ENCODE measurements at places on chromosomes 16 and 17.

DNA sequence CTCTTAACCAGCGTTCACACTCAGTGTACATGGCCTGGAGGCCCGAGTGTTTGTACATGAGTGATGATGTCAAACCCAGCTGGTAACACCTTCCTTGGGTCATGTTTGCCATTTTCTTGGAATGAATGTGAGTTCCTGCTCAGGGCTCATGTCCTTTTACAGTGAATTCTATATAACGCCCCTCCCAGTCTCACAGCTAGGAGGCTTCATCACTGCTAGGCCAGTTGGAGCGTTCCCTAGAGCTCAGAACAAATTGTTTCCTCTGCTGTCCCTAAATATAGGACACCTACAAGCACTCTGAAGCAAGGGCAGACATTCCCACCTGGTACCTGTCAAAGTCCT lies 5.5 kb downstream of the TIMM22 start:
- H3K4me1 ChIP-seq: no peaks in the 10 kb centered on the region
- no peaks in the 10 kb centered on the region for H3K27me3 ChIP-seq
- DNase-seq: no peak

GRCh38 chr17:273981-274832 lies 78.4 kb downstream of the RPH3AL start:
- no peak overlapping the region for H3K4me3 ChIP-seq
- no peaks in the 10 kb centered on the region for H3K36me3 ChIP-seq
- H3K27ac ChIP-seq: no peak overlapping the region
- no peak for DNase-seq
- no peaks in the 10 kb centered on the region for H3K4me1 ChIP-seq

DNA sequence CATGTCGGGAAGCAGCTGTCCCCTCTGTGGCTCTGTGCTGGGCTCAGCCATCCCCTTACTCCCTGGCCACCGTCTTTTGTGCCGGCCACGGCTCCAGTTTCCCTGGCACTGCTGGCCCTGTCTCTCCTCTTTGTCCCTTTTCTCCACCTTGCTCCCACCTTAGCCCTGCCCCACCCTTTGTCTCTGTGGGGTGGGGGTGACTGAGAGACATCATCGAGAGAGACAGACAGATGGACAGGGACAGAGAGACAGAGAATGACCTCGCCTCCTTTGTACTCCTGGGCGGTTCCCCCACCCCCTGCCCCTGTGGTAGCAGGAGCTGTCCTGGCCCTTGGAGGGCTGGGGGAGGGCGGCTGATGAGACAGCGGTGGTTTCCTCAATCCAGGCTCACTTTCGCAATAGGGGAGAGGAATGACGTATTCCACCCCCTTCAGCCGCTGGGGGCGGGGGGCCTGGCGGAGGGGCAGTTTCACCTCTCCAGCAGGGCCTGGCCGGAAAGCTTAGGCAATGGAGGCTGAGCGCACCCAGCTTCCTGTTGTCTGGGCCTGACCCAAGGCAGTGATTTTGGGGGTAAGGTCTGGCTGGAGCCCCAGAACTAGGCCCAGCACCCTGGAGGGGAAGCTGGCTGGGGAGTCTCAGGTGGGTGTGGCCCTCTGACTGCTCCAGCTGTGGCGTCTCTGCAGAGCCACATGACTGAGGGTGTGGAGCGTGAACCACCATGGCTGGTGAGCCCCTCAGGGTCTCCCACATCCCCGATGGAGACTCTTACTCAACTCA lies 7.3 kb downstream of the FMNL1 start:
- no peaks in the 10 kb centered on the region for H3K27me3 ChIP-seq
- H3K36me3 ChIP-seq: no peaks in the 10 kb centered on the region
- H3K4me1 ChIP-seq: peaks cover 2% of the 10 kb centered on the region
- no peak overlapping the region for H3K27ac ChIP-seq

- H3K27ac ChIP-seq: no peak overlapping the region
- no peaks in the 10 kb centered on the region for H3K4me1 ChIP-seq
- DNase-seq: peak; percentile 67
Observed at GRCh38 chr17:64679710-64680216, 17.7 kb upstream of the SMURF2 start.

DNA sequence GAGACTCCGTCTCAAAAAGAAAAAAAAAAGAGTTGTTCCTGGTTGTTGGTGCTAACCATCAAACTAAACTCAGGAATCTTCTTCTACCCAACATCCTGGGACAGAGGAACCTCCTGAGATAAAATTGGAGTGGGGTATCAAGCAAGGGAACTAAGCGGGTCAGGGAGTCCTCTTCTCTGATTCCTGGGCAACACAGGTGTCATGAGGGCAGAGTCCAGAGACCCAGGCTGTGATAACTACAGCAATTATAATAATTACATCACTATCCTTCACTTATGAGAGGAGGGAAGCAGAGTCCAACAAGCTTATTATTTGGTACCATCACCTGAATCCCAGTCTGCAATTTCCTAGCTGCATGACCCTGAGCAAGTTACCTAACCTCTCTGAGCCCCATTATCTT lies 8.1 kb downstream of the C17orf50 start:
- no peaks in the 10 kb centered on the region for H3K4me1 ChIP-seq
- DNase-seq: no peak
- no peaks in the 10 kb centered on the region for H3K27me3 ChIP-seq

GRCh38 chr17:57679906-57680695 lies 65.0 kb downstream of the CCDC182 start:
- no peaks in the 10 kb centered on the region for H3K27me3 ChIP-seq
- H3K36me3 ChIP-seq: no peaks in the 10 kb centered on the region
- no peak for DNase-seq
- no peak overlapping the region for H3K4me3 ChIP-seq
- no peak overlapping the region for H3K27ac ChIP-seq

- no peak overlapping the region for H3K27ac ChIP-seq
- no peak overlapping the region for H3K4me3 ChIP-seq
- H3K36me3 ChIP-seq: peaks cover 9% of the 10 kb centered on the region
- no peaks in the 10 kb centered on the region for H3K4me1 ChIP-seq
- DNase-seq: no peak
Observed at GRCh38 chr17:18974407-18975149, 22.6 kb downstream of the SLC5A10 start.

DNA sequence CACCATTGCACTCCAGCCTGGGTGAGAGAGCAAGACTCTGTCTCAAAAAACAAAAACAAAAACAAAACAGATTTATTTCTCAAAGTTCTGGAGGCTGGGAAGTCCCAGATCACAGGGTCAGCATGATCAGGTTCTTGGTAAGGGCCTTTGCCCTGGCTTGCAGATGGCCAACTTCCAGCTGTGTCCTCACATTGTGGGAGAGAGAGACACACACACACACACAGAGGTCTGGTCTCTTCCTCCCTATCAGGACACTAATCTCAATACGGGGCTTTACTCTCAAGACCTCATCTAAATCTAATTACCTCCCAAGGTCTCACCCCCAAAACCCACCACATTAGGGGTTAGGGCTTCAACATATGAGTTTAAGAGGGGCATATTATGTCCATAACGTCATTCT lies 26.4 kb upstream of the TAOK1 start:
- H3K36me3 ChIP-seq: no peaks in the 10 kb centered on the region
- no peak for DNase-seq
- H3K27me3 ChIP-seq: no peaks in the 10 kb centered on the region
- no peak overlapping the region for H3K27ac ChIP-seq
- no peaks in the 10 kb centered on the region for H3K4me1 ChIP-seq

GRCh38 chr17:41624208-41625101 lies at the start of gene KRT17:
Gene KRT17 (minus strand): TSS chr17:41624575. CDS start chr17:41624509, 66 bp downstream.
- no peak within 1 kb of the TSS for H3K4me3 ChIP-seq
- DNase-seq: peak; percentile 36
- no peaks in the 10 kb centered on the region for H3K4me1 ChIP-seq
- H3K27me3 ChIP-seq: no peaks in the 10 kb centered on the region
- H3K36me3 ChIP-seq: no peaks in the 10 kb centered on the region

GRCh38 chr17:65047941-65048340 lies 8.6 kb downstream of the GNA13 start:
- no peaks in the 10 kb centered on the region for H3K36me3 ChIP-seq
- H3K4me1 ChIP-seq: no peaks in the 10 kb centered on the region
- H3K27ac ChIP-seq: no peak overlapping the region
- no peaks in the 10 kb centered on the region for H3K27me3 ChIP-seq
- no peak for DNase-seq

DNA sequence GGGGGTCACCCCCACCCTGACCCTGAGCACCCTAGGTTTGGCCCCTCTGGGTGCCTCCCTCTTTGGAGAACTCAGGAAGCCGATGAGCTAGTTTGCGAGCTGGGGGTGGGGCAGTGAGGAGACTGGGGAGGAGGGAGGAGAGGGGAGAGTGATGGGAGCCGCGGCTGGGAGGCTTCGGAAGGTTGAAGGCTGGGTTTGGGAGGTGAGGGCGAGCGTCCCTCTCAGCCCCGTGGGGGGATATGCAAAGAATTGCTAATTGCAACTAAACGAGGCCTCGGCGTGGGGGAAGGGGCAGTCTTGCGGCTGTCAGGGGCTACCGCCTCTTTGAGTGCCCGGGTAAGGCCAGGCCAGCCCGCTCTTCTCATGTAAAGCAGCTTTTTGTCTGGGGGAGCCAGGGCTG lies 17.6 kb upstream of the FZD2 start:
- no peak overlapping the region for H3K4me3 ChIP-seq
- no peaks in the 10 kb centered on the region for H3K36me3 ChIP-seq
- peak; percentile 96 for DNase-seq
- H3K27me3 ChIP-seq: peaks cover 5% of the 10 kb centered on the region

DNA sequence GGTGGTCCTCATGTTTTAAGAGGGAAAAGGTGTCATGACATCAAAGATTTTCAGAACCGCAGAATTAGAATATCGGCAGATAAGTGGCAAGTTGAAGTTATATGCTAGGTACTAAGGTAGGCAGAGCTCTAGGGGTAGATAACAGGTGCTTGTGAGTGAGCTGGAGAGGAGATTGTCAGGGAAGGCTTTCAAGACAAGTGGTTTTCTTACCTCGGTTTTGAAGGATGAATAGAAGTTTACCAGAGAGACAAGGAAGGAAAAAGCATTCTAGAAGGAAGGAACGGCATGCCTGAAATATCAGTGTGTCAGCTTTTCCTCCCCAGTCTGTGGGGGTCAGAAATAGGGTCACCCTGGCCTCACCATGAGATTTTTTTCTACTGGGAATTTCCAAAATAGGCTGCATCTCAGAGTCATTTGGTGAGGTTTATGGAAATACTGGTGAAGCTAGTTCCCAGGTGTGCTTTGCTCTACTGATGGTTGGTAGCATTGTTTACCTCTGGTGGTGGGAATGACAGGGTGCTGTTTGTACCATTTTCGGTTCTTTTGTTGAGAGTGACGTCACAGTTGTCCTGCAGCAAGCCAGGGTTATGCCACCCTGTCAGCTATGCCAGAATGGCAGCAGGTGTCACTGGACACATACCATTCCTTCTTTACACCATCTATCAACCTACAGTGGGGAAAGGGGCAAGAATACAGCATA lies 112.5 kb downstream of the MSI2 start:
- H3K4me3 ChIP-seq: no peak overlapping the region
- H3K27me3 ChIP-seq: no peaks in the 10 kb centered on the region
- DNase-seq: no peak
- H3K36me3 ChIP-seq: no peaks in the 10 kb centered on the region
- H3K27ac ChIP-seq: no peak overlapping the region
- peaks cover 8% of the 10 kb centered on the region for H3K4me1 ChIP-seq

GRCh38 chr16:89721546-89722391 lies 432 bp downstream of the ZNF276 start:
- peaks cover 4% of the 10 kb centered on the region for H3K4me1 ChIP-seq
- H3K4me3 ChIP-seq: peak overlapping the region; percentile 41
- H3K27ac ChIP-seq: peak overlapping the region; percentile 74
- H3K27me3 ChIP-seq: no peaks in the 10 kb centered on the region
- H3K36me3 ChIP-seq: no peaks in the 10 kb centered on the region

DNA sequence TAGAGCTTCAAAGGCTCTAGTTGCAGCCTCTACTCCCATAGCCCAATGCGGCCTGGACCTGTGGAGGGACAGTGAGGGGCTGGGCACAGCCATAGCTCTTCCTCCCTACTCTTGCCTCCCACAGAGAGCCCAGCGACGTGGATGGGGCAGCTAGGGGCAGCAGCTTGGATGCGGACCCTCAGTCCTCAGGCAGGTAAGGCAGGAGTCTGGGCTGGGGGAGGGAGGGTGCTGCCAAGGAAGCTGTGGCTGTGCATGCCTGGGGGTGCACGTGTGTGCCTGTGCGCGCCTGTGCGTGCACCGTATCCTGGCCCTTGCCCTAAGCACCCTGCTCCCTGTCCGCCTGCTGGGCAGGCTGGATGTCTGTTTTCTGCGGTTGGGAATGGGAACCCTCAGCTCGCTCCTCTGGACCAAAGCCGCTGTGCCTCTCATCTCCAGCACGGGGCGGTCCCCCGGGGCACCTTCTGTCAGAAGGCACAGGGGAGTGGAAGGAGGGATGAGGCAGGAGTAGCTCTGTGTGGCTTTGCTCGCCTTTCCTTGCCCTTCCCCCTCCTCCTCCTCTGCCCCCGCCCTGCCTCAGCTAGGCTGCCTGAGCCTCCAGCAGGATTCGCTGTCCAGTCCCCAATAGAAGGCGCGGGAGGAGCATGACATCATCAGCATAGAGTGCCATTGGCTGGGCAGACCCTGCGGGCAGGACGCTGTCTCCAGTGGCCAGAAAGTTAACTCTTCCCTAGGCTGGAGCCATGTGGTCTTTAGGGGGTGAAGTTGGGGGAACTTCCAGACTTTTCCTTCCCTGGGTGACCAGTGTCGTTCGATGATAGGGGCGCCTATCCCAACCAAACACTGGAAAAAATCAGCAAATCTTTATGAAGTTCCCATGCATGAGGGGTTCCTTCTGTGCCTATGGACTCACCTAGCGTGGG lies 797 bp downstream of the PRCD start:
- H3K27ac ChIP-seq: no peak overlapping the region
- no peaks in the 10 kb centered on the region for H3K36me3 ChIP-seq
- peaks cover 19% of the 10 kb centered on the region for H3K4me1 ChIP-seq
- peaks cover 1% of the 10 kb centered on the region for H3K27me3 ChIP-seq
- H3K4me3 ChIP-seq: no peak overlapping the region
- peak; percentile 99 for DNase-seq

DNA sequence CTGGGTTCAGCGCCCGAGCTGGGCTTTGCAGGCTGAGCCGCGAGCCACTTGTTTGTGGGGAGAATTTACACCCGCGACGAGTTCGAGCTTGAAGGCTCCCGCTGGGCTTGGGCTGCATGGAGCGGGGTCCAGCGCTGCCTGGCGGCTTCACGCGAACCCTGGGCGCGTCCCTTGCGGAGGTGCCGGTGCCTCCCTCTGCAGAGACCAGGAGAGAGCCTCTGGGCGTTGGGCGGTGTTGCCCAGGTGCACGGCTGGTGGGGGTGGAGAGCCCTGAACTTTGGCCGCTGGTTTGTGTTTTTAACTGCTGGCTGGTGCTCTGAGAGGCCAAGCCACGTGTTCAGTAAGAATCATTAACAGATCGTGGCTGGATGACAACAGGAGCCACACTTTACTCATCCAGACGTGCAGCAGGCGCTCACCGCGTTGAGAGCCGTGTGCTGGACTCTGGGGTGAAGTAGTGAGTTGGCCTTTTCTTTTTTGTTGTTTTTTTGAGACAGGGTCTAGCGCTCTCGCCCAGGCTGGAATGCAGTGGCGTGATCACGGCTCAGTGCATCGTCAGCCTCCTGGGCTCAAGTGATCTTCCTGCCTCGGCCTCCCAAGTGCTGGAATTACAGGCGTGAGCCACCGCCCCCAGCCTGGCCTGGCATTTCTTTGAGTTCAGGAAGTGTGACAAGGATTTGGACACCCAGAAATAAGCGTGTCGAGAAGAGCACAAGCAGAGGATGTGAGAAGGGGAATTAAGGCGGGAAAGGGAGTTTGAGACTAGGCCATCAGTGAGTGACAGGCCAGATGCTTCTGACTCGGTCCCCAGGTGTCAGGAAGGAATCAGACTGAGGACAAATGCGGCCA lies 827 bp downstream of the CDK10 start:
- peaks cover 4% of the 10 kb centered on the region for H3K36me3 ChIP-seq
- DNase-seq: peak; percentile 69
- no peaks in the 10 kb centered on the region for H3K27me3 ChIP-seq
- peak overlapping the region; percentile 70 for H3K4me3 ChIP-seq

GRCh38 chr16:13463619-13464018 lies 456.3 kb upstream of the ERCC4 start:
- no peak for DNase-seq
- no peak overlapping the region for H3K27ac ChIP-seq
- no peaks in the 10 kb centered on the region for H3K27me3 ChIP-seq
- no peaks in the 10 kb centered on the region for H3K36me3 ChIP-seq
